CD4-positive, alpha-beta T cell (primary cell): ENCODE measurements at places on chromosomes 6 and 20.
A peak's percentile ranks its signal among the peaks of the same experiment; 100 is the strongest.

DNA sequence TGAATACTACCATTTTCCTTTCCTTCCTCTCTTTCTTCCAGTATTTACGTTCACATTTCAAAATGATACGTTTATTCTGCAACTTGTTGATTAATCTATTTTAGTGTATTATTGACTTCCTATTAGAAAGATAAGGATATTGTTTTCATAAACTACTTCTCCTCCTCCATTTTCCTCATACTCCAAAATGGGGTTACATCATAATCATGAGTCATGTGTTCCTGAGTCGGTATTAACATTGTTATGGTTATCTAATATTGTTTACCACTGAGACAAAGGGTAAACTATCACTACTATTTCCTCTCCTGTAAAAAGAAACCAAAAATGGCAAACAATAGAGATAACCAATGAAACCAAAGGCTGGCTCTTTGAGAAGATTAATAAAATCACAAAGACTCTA, 126.5 kb upstream of the CDYL start:
- no peak for DNase-seq

DNA sequence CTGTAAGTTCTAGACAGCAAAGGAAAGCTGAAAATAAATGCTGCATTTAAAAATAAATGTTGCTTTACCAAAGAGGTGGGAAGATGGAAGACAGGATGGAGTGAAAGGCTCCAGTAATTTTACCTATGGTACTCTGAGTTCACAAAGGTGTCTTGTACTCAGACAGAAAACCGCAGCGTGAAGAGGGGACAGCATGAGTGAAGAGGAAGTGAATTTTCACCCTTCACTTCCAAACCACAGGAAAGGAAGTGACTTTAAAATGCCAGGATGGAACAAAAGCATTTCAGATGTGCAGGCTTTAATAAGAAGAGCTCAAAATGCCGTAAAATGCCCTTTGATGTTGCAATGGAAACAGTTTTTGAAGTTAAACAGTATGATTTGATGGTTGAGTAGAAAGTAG, 91.2 kb upstream of the TINAG start:
- no peak for DNase-seq

GRCh38 chr6:130129762-130130246, 92.9 kb downstream of the SAMD3 start:
- DNase-seq = no peak

- no peak for DNase-seq
These were observed 75.3 kb downstream of the SLC23A2 start for GRCh38 chr20:4925842-4926530.

- no peak for DNase-seq
These were observed 42.6 kb upstream of the SPDEF start for GRCh38 chr6:34598712-34599111.

DNA sequence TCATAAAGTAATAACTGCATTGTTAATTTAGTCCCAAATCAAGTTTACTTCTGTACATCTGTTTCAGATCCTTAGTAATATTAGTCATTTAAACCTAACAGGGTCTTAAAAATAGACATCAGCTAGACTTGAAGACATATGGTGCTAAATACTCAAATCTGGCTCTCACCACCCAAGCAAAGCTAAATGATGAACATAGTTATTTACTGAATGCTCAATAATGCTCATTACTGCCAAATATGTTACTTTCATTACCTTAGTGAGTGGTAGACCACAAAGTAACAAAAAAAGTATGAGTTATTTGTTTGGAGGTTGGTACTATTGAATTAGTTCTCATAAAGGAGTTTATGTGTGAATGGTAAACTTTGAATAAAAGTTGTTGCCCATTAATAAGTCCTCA, 502.1 kb downstream of the PKHD1 start:
- DNase-seq = no peak

DNA sequence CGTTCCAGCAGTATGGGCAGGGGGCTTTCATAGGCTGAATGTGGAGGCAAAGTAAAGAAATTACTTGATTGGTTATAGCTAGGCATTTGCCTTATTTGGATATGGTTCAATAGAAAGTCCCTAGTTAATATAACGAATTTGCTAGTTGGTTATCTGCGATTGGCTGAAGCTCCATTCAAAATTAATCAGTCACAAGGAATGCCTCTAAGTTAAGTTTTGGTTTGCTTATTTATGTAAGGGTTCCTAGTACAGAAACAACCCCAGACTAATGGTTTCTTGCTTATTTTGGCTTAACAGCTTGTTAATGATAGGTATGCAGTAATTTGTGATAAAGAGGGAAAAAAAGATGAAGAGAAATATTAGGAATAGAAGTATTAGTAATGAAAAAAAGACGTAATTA, 87.5 kb downstream of the JAG1 start:
- DNase-seq = no peak

GRCh38 chr6:127348028-127348661, 4.7 kb upstream of the ECHDC1 start:
- DNase-seq = no peak

GRCh38 chr6:43761666-43762409, 8.2 kb upstream of the VEGFA start:
- no peak for DNase-seq

GRCh38 chr6:90297115-90297866, 648 bp upstream of the BACH2 start:
- no peak for DNase-seq

- no peak for DNase-seq
These were observed 105.6 kb upstream of the PTPRT start for GRCh38 chr20:43295263-43295662.

- no peak for DNase-seq
These were observed 59.0 kb downstream of the CTCFL start for GRCh38 chr20:57465943-57466342.

- no peak for DNase-seq
These were observed 78.0 kb upstream of the NHSL1 start for GRCh38 chr6:138577151-138577915.

DNA sequence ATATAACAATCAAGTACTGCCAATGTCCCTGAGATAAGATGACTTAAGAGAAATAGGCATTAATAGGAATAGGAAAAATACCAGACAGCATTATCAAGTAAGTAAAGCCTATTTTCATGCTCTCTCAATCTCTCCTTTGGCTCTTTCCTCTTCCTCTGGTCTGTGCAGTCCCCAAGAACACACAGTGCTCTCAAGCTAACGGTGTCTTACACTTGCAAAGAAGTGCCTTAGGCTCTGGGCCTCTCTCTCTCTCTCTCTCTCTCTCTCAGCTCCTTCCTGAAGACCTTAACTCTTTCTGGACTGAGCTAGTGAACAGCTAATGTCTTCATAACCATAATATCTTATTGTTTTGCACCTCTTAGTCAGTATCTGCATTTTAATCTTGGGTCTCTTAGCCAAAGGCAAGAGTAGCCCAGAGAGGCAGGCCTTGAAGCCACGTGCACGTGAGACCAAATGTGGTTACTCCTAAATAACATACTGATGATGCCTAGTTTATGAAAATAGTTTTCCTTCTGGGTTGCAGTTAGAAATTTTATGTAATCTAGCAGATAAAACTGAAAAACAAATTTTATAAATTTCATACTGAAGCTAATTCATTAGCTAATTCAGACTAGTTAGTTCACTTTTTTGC, 70.8 kb downstream of the TPD52L1 start:
- no peak for DNase-seq

- DNase-seq = no peak
These were observed 26.5 kb downstream of the PCK1 start for GRCh38 chr20:57587278-57587988.

GRCh38 chr6:147222160-147222838, 18.1 kb downstream of the STXBP5 start:
- DNase-seq = no peak

- no peak for DNase-seq
These were observed 185.8 kb upstream of the RAB32 start for GRCh38 chr6:146357578-146358430.

DNA sequence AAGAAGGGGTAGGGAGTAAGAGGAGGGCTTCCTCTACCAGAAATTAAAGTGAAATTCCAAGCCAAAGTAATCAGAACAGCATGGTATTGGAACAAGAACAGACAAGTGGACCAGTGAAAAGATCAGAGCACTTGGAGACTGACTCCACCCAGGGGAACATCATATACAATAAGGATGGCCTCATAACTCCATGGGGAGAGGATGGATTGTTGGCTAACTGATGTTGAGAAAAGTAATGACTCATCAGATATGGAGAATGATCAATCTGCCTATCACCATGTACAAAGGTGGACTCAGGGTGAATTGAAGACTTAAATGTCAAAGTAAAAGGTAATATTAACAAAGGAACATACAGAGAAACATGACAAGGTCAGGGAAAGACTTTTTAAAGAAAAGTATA, 12.8 kb downstream of the SLC22A3 start:
- DNase-seq = no peak

- DNase-seq = no peak
These were observed 145.1 kb downstream of the RIMS1 start for GRCh38 chr6:72031471-72031870.

- no peak for DNase-seq
These were observed 5.8 kb upstream of the IGF2R start for GRCh38 chr6:159963111-159963510.

- no peak for DNase-seq
These were observed 296.2 kb downstream of the FOXA2 start for GRCh38 chr20:22288156-22288555.

- no peak for DNase-seq
These were observed 24.2 kb downstream of the ANKEF1 start for GRCh38 chr20:10059006-10059405.

GRCh38 chr20:2130683-2131082, 29.1 kb downstream of the STK35 start:
- DNase-seq = no peak

GRCh38 chr6:134634966-134635365, 314.9 kb downstream of the ALDH8A1 start:
- no peak for DNase-seq

- no peak for DNase-seq
These were observed 26.5 kb upstream of the BTBD3 start for GRCh38 chr20:11891077-11891775.

- no peak for DNase-seq
These were observed 255.5 kb downstream of the ARHGAP18 start for GRCh38 chr6:129454488-129454887.

DNA sequence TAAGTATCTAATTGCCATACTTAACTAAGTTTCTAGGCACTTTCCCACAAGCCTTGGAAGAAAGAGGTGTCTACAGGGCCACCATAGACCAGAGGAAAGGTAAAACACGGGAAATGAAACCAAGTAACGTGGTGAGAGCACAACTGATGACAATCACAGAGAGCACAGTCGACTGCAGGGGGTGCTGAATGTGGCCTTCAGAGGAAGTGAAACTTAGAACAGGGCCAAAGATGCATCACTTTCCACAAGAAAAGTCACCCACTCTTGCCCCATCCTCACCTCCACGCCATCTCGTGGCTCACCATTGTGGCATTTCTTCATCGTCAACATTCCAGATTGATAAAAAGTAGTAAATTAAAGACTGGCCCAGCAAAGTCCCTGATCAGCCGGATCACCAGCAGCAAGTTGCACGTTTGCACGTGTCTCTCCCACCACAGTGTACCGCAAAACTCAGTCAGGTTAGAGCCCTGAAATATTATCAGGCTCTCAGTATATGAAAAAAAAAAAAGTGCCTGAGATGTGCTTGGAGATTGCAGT, 31.4 kb downstream of the HIVEP2 start:
- DNase-seq = peak; percentile 91

DNA sequence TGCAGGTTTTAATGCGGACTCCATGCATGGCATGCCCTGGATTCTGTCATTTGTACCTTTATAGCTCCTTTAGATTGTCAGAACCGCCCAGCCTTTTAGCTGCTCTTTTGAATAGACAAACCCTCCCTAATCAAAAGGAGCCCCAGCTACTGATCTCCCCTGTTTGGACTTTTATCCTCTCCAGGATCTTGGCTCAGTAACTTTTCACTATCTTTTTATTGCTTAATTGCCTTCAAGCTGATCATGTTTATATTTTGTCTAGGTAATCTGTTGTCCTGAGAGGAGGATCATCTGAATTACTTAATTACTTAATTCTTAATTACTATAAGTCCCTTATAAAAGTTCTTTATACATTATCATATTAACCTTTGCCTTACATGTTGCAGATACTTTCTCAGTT, 93.2 kb downstream of the HIVEP1 start:
- no peak for DNase-seq
